ENCODE measurements at places on chromosomes 1 and 21. TPM values are rescaled to one million over a fixed set of nuclear protein-coding genes. Genes with fewer than 3 reads are reported as not detected.

The CDC14A gene
- total RNA-seq, result 3.0 TPM

The PERM1 gene
- total RNA-seq, result not detected

The DENND2D gene
- 0.90 TPM for total RNA-seq

The CHRM3 gene
- not detected for total RNA-seq

The ICOSLG gene
- under 0.01 TPM for total RNA-seq

The GBP6 gene
- not detected for total RNA-seq

The C1orf115 gene
- total RNA-seq, result under 0.01 TPM

The DHCR24 gene
- 206 TPM for total RNA-seq

The KLHDC9 gene
- total RNA-seq, result 0.18 TPM

The ADCY10 gene
- total RNA-seq, result under 0.01 TPM

The LRRC40 gene
- 28.1 TPM for total RNA-seq

The LCE1B gene
- total RNA-seq, result not detected

The UMODL1 gene
- total RNA-seq, result not detected

The KCNJ9 gene
- total RNA-seq, result not detected

The NTRK1 gene
- total RNA-seq, result not detected

The RYR2 gene
- not detected for total RNA-seq

The SLAMF7 gene
- not detected for total RNA-seq

The LHX8 gene
- not detected for total RNA-seq

The GJB3 gene
- total RNA-seq, result not detected

The S100A10 gene
- total RNA-seq, result 77.2 TPM

The TCEA3 gene
- total RNA-seq, result 3.0 TPM

The ADAMTS5 gene
- total RNA-seq, result 1.1 TPM

The OR6K3 gene
- not detected for total RNA-seq

The PTPN14 gene
- total RNA-seq, result 42.8 TPM

The STX12 gene
- 54.8 TPM for total RNA-seq

The ELF3 gene
- not detected for total RNA-seq

The ADPRS gene
- total RNA-seq, result 31.0 TPM

The TNFSF18 gene
- total RNA-seq, result 0.28 TPM

The SPATA46 gene
- total RNA-seq, result not detected

The AKR7A3 gene
- under 0.01 TPM for total RNA-seq

The MAN1C1 gene
- total RNA-seq, result 2.5 TPM

The NUDC gene
- 34.8 TPM for total RNA-seq

The TEDDM1 gene
- total RNA-seq, result not detected

The AADACL4 gene
- not detected for total RNA-seq

Data from IMR-90 (cell line).